ENCODE measurements at places on chromosomes 5 and 9. TPM values are rescaled to one million over a fixed set of nuclear protein-coding genes. Genes with fewer than 3 reads are reported as not detected.

The SMIM33 gene
- not detected for total RNA-seq

The TPM2 gene
- total RNA-seq = 5,700 TPM

GRCh38 chr9:107861075-107861474, 371.5 kb upstream of the KLF4 start:
- DNase-seq = no peak
- no peaks in the 10 kb centered on the region for H3K27me3 ChIP-seq
- no peak overlapping the region for H3K4me3 ChIP-seq
- no peak overlapping the region for H3K27ac ChIP-seq
- no peaks in the 10 kb centered on the region for H3K36me3 ChIP-seq

DNA sequence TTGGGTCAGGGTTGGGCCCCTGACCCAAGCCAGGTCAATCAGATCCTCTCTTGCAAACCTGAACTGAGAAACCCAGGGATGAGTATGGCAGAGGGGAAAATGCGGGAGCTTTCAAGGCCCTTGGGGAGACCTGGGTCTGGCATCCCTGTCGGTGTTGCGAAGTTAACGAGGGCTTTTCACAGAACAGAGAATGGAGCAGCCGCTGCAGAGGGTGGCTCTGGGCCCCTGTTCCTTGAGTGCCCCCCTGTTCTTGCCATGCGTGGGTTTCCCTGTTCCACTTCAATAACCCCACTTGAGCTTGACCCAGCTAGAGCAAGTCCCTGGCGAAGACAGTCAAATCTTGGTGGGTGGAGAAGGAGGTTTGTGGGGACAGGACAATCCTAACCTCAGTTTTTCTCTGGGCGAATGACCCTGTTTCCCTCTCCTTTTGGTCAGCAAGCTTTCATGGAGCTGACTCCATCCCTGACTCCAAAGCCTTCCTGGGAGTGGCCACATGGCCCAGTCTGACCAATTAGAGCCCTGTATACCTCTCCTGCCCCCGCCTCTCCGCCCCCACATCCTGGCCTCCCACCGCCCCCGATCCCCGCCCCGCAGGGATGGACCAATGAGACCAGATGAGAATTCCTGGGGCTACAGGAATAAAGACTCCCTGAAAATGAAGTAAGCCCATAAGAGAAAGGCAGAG, 2.9 kb upstream of the VDAC1 start:
- no peak overlapping the region for H3K27ac ChIP-seq
- H3K4me3 ChIP-seq = no peak overlapping the region
- H3K36me3 ChIP-seq = no peaks in the 10 kb centered on the region
- H3K4me1 ChIP-seq = peaks cover 14% of the 10 kb centered on the region
- no peaks in the 10 kb centered on the region for H3K27me3 ChIP-seq

Data from thoracic aorta (tissue), 2 donors.